ENCODE measurements at places on chromosomes 5 and 9.

- peak; percentile 73 for DNase-seq
These were observed 1.1 kb downstream of the VLDLR start for GRCh38 chr9:2622461-2623287.

- DNase-seq, result no peak
These were observed 281.1 kb downstream of the FER start for GRCh38 chr5:109028608-109029299.

GRCh38 chr9:91677822-91678436 is 254.3 kb upstream of the NFIL3 start:
- no peak for DNase-seq

- no peak for DNase-seq
These were observed 12.5 kb downstream of the TERT start for GRCh38 chr5:1282131-1282992.

DNA sequence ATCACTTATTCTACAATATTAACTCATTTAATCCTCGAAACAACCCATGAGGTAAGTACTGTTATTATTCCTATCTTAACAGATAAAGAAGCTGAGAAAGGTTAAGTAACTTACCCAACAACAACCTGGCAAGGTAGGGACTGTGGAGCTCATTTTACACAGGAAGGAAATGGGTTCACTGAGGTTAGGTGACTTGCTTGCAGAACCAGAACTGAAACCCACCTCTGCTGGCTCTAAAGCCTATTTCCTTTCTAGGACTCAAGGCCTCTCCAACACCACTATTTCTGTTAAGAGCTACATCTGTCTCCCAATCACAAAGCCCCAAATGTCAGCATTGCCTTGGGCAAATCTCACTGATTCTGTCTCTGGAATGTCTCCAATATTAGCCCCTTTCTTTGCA is 38.9 kb upstream of the IFNK start:
- no peak for DNase-seq

DNA sequence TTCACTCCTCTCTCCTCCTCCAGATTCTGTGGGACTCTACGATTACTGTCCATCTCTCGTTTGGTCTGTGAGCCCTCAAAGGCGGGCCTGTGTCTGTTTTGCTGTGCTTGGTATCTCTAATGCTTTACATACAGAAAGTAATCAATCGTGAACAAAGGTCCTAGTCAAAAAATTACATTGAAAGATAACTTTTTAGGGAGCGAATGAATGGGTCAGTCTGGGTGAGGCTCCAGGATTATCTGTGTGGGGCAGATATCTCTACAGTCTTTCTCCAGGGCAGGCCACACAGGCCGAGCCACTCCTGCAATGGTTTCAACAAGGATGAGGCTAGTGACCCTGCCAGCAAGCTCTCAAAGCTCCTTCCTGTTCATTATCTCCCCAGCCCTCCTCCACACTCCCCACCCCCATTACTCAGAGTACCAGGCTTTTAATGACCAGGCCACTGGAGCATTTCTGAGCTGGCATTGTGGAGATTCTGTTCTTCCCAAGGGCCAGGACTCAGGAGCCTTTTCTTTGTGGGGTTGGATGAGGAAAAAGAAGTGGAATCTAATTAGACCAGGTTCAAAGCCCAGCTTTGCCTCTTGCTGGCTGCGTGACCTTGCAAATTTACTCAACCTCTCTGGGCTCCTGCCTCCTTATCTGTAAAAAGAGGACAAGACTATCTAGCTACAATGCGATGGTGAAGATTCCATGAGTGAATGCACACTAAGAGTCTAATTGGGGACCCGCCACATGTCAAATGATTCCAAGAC is 10.2 kb downstream of the CORO2A start:
- DNase-seq, result no peak

GRCh38 chr5:165031371-165031770 is 1526.0 kb downstream of the MAT2B start:
- no peak for DNase-seq

DNA sequence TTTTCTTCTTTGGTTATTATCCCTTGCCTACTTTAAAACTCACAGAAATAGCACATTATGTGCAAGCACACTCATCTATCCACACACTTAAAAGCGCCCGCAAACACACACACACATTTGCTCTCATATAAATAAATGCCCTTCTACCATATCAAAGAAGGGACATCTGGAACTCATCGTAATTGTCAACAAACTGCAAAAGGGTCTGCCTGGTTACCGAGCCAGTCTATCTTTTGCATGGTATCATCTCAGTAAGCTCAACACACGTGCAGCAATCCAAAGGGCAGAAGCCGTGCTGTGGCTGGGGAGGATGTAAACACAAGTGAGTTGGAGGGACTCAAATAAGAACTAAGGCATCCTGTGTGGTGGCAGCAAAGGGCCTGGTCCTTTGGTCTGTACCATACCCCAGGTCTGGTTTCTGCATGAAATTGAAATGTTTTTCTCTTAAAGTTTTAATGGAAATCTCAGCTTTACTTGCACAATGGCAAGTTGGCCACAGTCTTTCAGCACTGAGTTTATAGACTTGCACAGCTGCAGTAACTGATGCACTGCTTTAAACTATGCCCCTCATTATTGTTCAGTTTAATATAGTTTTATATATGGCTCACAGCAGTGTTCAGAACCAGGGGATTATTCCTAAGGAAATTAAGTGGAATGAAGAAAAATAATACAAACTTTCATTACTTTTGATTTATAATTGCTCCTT is 331.0 kb downstream of the ADAMTS6 start:
- DNase-seq, result no peak

GRCh38 chr9:122099271-122099869 is 6.3 kb upstream of the TTLL11 start:
- DNase-seq, result peak; percentile 84

GRCh38 chr5:131791866-131792265 is 5.0 kb downstream of the FNIP1 start:
- no peak for DNase-seq

DNA sequence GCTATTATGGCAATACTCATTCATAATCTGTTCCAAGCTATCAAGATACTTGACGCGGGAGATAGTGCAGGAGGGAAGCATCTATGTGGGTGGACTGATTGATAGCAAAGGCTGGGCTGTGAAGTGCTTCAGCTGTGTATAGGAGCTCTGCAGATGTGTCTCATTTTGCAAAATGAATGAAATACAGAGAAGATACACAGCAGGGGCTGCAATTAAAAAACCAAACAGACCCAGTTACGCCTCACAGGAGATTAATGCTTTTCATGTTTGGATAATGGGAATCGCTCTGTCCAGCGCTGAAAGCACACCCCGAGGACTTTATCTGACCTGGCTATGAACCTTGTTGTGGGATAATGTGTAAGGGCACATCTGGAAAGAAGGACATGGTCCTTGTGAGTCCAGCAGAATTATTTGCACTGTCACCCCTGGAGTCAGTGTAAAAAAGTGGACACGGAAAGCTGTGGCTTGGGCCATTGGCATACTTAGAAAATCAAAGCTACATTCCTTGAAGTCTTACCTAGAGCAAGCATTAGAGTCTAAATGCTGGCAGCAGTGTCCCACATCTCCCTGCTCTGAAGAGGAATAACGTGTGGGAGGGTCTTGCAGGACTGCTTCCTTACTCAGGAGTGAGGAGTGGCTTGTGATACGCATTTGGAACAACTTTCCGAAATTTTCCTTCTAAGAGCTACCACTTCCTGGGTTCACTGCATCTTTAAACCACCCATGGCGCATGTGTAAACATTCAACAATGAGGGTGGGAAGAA is 2.6 kb downstream of the SH3RF2 start:
- DNase-seq, result no peak

GRCh38 chr9:69996967-69997366 is 46.7 kb upstream of the MAMDC2 start:
- no peak for DNase-seq

DNA sequence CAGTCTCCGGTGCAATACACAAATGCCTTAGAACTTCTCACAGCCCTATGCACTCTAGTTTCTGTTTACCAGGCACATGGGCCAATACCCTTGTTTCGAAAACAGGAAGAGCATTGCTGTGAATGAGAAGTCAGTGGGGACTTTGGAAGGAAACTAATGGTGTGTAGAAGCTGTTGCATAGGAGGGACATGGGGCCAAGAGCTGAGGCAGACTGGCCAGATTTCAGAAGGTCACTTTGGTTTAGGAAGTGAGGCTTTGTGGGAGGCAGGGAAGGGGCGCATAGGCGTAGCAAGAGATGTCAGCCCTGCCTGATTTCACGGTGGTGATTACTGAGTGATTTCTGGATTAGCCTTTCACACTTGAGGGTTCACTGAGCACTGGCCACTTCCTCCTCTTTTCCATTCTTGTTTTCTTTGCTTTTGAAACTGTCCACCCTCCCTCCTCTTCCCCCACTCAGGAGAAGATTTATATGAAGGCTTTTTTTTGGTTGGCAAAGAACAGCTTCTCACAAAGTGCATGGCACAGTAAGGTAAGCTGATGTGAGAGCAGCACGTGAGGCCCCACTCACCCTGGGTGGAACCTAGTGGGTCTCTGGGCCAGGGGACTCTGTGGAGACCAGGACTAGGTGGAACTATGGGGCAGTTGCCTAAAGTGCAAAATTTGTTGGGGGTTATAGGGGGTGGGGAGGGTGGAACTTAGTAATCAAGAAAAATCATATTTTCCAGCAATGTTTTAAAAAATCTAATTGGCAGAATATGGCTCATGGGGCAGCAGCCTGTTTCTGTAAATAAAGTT is 6.1 kb upstream of the TMEM252 start:
- DNase-seq, result no peak

DNA sequence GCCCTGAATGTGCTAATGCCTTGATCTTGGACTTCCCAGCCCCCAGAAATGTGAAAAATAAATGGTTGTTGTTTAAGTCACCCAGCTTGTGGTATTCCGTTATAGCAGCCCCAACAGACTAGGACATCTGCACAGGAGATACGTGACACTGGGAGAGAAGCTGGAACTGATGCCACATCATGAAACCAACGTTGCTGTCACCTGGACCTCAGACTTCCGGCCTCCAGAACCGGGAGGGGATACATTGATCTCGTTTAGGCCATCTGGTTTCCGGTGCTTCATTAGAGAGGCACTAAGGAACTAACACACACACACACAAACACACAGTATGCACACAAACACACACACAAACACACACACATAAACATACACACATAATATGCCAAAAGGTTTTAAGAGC is 75.0 kb upstream of the ICE1 start:
- no peak for DNase-seq

DNA sequence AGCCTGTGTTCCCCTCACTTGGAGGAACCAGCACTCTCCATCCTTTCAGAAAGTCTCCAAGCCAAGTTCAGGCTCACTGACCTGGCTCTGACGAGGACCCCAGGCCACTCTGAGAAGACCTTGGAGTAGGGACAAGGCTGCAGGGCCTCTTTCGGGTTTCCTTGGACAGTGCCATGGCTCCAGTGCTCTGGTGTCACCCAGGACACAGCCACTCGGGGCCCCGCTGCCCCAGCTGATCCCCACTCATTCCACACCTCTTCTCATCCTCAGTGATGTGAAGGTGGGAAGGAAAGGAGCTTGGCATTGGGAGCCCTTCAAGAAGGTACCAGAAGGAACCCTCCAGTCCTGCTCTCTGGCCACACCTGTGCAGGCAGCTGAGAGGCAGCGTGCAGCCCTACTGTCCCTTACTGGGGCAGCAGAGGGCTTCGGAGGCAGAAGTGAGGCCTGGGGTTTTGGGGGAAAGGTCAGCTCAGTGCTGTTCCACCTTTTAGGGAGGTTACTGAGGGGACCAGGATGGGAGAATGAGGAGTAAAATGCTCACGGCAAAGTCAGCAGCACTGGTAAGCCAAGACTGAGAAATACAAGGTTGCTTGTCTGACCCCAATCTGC is 4.7 kb upstream of the NUP214 start:
- no peak for DNase-seq

- DNase-seq, result no peak
These were observed 86.2 kb downstream of the TTC39B start for GRCh38 chr9:15220658-15221318.

- DNase-seq, result no peak
These were observed 1143.6 kb upstream of the WWC1 start for GRCh38 chr5:167147879-167148278.

DNA sequence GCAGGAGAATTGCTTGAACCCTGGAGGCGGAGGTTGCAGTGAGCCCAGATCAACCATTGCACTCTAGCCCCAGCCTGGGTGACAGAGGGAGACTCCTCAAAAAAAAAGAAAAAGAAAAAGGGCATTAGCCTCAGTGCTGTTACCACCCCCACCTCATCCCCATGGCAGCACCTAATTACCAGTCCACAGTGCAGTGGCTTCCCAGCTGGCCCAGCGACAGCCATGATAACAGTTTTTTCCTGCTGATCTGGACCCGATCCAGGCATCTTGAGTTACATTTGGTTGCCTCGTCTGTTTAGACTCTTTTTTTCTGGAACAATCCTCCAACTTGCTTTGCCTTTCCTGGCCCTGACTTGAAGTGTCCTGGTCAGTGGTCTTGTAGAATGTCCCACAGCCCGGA is 24.4 kb downstream of the NCS1 start:
- DNase-seq, result peak; percentile 77

GRCh38 chr5:133130387-133131118 is 78.7 kb downstream of the HSPA4 start:
- no peak for DNase-seq

- DNase-seq, result no peak
These were observed 46.2 kb upstream of the FABP6 start for GRCh38 chr5:160183075-160183474.

- DNase-seq, result no peak
These were observed 336.9 kb upstream of the MSX2 start for GRCh38 chr5:174387448-174387847.

GRCh38 chr9:127973169-127974000 is 7.4 kb downstream of the EEIG1 start:
- DNase-seq, result no peak

GRCh38 chr5:65555287-65555686 is 7.7 kb downstream of the CENPK start:
- no peak for DNase-seq

GRCh38 chr5:5301176-5301575 is 121.3 kb upstream of the ICE1 start:
- no peak for DNase-seq

DNA sequence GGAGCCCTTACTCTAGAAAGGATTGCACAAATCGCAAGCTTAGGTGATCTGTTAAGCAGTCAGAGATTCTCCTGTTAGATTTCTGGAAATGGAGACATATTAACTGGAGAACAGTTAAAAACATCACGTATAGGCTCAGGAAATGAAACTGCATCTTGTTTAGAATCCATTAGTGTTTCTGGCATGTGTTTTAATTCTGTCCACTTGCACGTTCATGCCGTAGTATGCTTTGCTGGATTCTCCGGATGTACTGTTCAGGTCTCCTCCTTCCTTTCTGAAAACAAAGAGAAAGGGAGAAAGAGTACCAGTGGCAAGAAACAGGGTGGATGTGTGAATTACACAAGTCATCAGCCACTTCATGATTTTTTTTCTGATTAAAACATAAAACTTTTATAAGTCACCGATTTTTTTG is 2.5 kb upstream of the RGMB start:
- DNase-seq, result no peak

- DNase-seq, result no peak
These were observed 1.3 kb upstream of the SH3PXD2B start for GRCh38 chr5:172455511-172456061.
